Skin of body (tissue), 3 donors: ENCODE measurements at places on chromosomes 6 and 20.
A peak's percentile ranks its signal among the peaks of the same experiment; 100 is the strongest.

- DNase-seq = peak; percentile 100
Measured at GRCh38 chr6:89080281-89081128, at the start of gene PNRC1. TSS of gene PNRC1 (plus strand) at chr6:89080751. CDS start at chr6:89080895, 144 bp downstream.

- DNase-seq = no peak
Measured at GRCh38 chr20:39983655-39984054, 705.4 kb downstream of the MAFB start.

GRCh38 chr6:112058243-112059032 lies 4.5 kb downstream of the CCN6 start:
- no peak for DNase-seq

- no peak for DNase-seq
Measured at GRCh38 chr20:52049001-52049731, 142.4 kb downstream of the ZFP64 start.

DNA sequence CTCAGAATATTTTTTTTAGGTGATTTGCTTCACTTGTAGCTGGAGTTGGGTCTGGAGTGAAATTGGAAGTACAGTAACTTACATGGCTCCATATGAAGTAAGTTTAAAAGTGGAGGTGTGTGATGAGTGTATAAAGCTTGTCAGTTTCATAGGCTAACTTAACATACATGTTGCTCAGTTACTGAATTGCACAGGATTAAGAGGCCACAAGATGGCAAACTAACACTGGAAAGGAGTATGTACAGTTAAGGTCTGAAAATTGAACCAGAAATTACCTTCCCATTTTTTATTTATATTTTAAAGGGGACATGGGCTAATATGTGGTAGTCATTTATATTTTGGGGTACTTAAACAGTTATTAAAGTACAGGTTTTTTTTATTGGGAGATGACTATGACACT lies 45.3 kb upstream of the SMIM8 start:
- no peak for DNase-seq

- no peak for DNase-seq
Measured at GRCh38 chr6:105993341-105994117, 92.6 kb upstream of the PRDM1 start.

GRCh38 chr20:32129863-32130262 lies 20.3 kb downstream of the TM9SF4 start:
- DNase-seq = no peak

GRCh38 chr6:52346503-52346902 lies 15.4 kb upstream of the PAQR8 start:
- no peak for DNase-seq

DNA sequence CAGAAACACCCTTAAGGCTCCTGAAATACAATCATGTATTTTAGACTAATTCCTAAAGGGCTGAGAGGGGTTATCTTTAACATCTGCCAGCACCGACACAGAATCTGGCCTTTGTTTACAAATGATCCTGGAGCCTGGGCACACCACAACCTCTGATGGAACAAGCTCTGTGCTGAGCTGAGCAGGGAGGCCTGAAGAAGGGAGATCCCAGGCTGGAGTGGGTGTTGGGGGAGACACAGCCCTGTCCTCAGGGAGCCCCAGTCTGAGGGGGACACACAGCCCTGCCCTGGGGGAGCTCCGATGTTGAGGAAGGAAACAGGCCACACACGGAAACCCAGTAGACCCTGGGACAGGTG lies 130.5 kb downstream of the VEGFA start:
- DNase-seq = no peak

- no peak for DNase-seq
Measured at GRCh38 chr6:109383438-109383940, 1.2 kb upstream of the CD164 start.

GRCh38 chr6:42200035-42200434 lies 5.3 kb upstream of the GUCA1B start:
- DNase-seq = no peak

DNA sequence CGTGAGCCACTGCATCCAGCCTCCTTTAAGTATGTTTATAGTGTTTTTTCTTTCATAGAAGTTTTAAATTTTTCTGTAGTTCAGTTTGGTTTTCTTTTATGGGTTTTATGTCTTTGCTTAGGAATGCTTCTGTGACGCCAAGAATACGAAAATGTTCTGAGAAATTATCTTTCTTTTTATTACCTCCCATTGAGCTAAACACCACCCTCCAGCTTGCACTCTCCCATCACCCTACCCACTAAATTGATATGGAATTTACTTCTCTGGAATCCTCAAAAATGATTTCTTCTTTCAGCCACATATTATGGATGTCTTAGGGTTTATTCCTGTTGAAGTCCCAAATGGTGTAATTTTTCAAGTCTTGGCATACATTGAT lies 38.1 kb downstream of the JARID2 start:
- peak; percentile 27 for DNase-seq

- DNase-seq = peak; percentile 30
Measured at GRCh38 chr6:111666847-111667246, 61.2 kb upstream of the TRAF3IP2 start.

- DNase-seq = no peak
Measured at GRCh38 chr6:7911345-7911725, 747 bp upstream of the TXNDC5 start.
